Muscle of leg (tissue), 16 donors: ENCODE measurements at places on chromosomes 7 and 10. TPM values are rescaled to one million over a fixed set of nuclear protein-coding genes. Genes with fewer than 3 reads are reported as not detected.

CCDC7 gene
- total RNA-seq = 34.6 TPM

DNA sequence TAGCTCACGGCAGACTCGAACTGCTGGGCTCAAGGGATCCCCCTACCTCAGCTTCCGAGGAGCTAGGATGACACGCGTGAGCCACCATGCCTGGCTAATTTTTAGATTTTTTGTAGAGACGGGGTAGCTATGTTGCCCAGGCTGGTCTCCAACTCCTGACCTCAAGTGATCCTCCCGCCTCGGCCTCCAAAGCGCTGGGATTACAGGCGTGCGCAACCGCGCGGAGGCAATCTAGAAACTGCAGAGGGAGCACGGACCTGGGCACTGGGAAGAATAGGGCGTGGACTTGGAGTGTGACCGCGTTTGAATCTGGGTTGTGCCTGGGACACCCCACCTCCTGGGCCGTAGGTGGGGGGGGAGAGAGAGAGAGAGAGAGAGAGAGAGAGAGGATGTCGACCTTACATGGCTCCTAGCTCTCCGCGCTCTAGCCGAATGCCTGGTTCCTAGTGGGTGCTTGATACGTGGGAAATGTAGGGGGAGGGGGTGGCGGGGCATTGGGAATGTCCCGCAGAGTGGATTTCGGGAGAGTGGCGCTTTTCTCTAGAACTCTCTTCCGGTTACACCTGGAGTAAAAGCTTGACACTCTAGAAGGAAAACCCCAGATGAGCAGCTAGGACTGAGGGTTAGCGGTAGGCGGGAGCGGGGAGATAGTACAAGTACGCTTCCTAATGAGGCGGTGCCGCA is 1.2 kb upstream of the MAP3K8 start:
- DNase-seq = no peak
- peaks cover 40% of the 10 kb centered on the region for H3K4me1 ChIP-seq
- H3K27me3 ChIP-seq = peaks cover 2% of the 10 kb centered on the region
- H3K36me3 ChIP-seq = peaks cover 4% of the 10 kb centered on the region
- peak overlapping the region; percentile 90 for H3K4me3 ChIP-seq
- peak overlapping the region; percentile 97 for H3K27ac ChIP-seq

UTF1 gene
- total RNA-seq = not detected

DNA sequence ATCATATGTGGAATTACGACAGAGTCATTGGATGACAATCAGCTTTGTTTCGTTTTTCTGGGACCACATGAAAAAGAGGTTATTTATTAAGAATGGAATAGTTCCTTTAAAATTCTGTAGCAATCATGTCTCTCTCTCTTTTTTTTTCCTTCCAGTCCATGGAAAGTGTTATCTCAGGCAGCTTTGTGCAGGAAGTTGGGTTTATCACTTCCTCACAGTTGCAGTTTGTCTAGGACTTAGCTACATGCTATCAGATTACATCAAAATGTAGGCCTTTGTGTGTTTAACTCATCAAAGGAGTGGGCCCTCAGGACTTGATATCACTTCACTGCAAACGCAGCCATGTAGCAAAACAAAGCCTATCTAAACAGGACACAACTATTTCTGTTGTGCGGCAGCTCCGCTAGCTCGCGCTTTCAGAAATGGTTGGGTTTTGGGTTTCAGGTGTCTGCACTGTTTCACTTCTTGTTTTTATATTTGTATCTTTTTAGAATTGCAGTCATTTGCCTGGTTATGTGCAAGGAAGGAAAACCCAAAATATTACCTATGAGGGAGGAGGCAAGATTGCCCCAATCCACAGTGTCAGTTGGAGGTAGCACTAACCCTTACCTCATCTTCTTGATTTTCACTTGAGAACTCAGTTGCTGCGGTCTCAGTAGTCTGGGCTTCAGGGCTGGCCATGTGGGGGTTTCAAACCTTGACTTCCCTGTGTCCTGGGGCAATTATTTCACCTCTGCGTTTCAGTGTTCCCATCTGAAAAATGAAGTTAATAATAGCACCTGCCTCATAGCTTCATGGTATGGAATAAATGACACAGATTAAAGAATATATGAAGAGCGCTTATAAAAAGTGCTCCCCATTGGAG is 66.7 kb downstream of the HHEX start:
- no peak overlapping the region for H3K4me3 ChIP-seq
- peak; percentile 54 for DNase-seq
- H3K4me1 ChIP-seq = peaks cover 10% of the 10 kb centered on the region
- no peaks in the 10 kb centered on the region for H3K27me3 ChIP-seq
- H3K36me3 ChIP-seq = no peaks in the 10 kb centered on the region

SLC39A12 gene
- 0.04 TPM for total RNA-seq

CD36 gene
- 300 TPM for total RNA-seq

- H3K27me3 ChIP-seq = peaks cover 6% of the 10 kb centered on the region
- peaks cover 7% of the 10 kb centered on the region for H3K4me1 ChIP-seq
- peak overlapping the region; percentile 69 for H3K27ac ChIP-seq
- DNase-seq = peak; percentile 19
Measured at GRCh38 chr10:79905322-79906314, 43.3 kb downstream of the SFTPD start.

TAS2R4 gene
- total RNA-seq = 1.5 TPM

SFTPD gene
- 1.1 TPM for total RNA-seq

SPDYE8 gene
- total RNA-seq = 0.09 TPM

DNA sequence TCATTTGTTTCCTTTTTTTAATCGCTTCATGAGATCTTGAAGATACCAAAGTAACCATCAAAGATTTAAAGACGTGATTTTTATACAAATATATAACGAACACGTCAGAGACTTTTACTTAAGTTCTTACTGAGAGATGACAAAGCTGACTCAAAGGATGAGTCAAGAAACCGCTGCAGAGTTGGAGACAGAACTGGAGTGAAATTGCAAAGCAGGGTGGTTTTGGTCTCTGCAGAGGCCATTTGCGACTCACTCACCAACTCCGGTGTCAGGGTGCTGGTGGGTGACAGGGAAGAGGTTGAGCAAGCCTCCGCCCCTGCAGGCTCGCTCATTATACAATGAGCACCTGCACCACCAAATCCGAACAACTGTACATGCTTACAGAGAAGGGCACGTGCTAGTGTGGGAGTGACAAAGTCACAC is 75.2 kb downstream of the DNAJB6 start:
- peaks cover 50% of the 10 kb centered on the region for H3K36me3 ChIP-seq
- no peak overlapping the region for H3K4me3 ChIP-seq
- peaks cover under 1% of the 10 kb centered on the region for H3K4me1 ChIP-seq
- no peaks in the 10 kb centered on the region for H3K27me3 ChIP-seq
- no peak for DNase-seq

GRCh38 chr10:4944841-4945240 is 18.4 kb upstream of the AKR1C1 start:
- DNase-seq = no peak
- no peaks in the 10 kb centered on the region for H3K36me3 ChIP-seq
- peaks cover 9% of the 10 kb centered on the region for H3K4me1 ChIP-seq
- H3K27ac ChIP-seq = no peak overlapping the region

ALOX5 gene
- 0.58 TPM for total RNA-seq

ENO4 gene
- total RNA-seq = 0.44 TPM

H2BK1 gene
- not detected for total RNA-seq

- no peaks in the 10 kb centered on the region for H3K27me3 ChIP-seq
- H3K27ac ChIP-seq = no peak overlapping the region
- H3K4me1 ChIP-seq = peaks cover 19% of the 10 kb centered on the region
- DNase-seq = no peak
- H3K36me3 ChIP-seq = peaks cover 37% of the 10 kb centered on the region
- H3K4me3 ChIP-seq = no peak overlapping the region
Measured at GRCh38 chr7:211715-212058, 19.3 kb downstream of the FAM20C start.

CTAGE8 gene
- 1.1 TPM for total RNA-seq

VAX1 gene
- total RNA-seq = not detected

- no peaks in the 10 kb centered on the region for H3K36me3 ChIP-seq
- H3K27me3 ChIP-seq = no peaks in the 10 kb centered on the region
- H3K4me3 ChIP-seq = no peak overlapping the region
- no peak overlapping the region for H3K27ac ChIP-seq
- no peak for DNase-seq
Measured at GRCh38 chr7:46494441-46494840, 573.4 kb upstream of the IGFBP3 start.

DNA sequence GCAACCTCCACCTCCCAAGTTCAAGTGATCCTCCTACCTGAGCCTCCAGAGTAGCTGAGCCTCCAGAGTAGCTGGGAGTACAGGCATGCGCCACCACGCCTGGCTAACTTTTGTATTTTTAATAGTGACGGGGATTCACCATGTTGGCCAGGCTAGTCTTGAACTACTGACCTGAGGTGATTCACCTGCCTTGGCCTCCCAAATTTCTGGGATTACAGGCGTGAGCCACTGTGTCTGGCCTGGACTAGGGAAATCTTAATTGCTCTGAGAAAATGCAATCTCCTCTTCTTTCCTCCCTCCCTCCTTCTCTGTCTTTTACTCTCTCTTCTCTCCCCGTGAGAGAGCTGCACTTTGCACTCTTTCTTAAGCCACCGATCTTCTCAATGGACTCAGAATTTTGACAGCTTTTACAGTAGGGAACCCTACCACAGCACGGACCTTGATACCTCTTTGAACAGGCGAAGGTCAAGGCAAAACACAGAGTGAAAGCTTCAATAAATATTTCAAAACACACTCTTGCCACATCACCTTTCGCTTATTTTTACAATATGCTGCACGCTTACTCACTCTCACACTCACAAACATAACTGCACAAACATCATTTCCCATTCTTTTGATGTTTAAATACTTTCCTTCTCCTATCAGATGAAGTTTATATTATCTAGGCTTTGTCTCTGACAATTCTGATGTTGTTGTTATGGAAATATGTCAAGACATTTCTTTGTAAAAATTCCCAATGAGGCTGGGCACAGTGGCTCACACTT is 173.4 kb upstream of the NRP1 start:
- no peak overlapping the region for H3K27ac ChIP-seq
- peaks cover 5% of the 10 kb centered on the region for H3K4me1 ChIP-seq
- H3K27me3 ChIP-seq = no peaks in the 10 kb centered on the region
- no peak for DNase-seq
- no peak overlapping the region for H3K4me3 ChIP-seq

- no peaks in the 10 kb centered on the region for H3K36me3 ChIP-seq
- DNase-seq = no peak
- no peaks in the 10 kb centered on the region for H3K27me3 ChIP-seq
- H3K4me3 ChIP-seq = no peak overlapping the region
- H3K4me1 ChIP-seq = peaks cover 44% of the 10 kb centered on the region
Measured at GRCh38 chr7:51235593-51236313, 80.9 kb downstream of the COBL start.
